H9 (cell line): ENCODE measurements at places on chromosomes 6 and 20. TPM values are rescaled to one million over a fixed set of nuclear protein-coding genes. Genes with fewer than 3 reads are reported as not detected.

RBM24 gene
- total RNA-seq = 0.48 and 0.55 TPM in 2 replicates

DCDC2 gene
- total RNA-seq = 0.57 and 0.59 TPM in 2 replicates

SIRT5 gene
- 14.3 and 14.6 TPM in 2 replicates for total RNA-seq

PPP1R10 gene
- total RNA-seq = 123 and 126 TPM in 2 replicates

ZNF391 gene
- 4.4 and 5.4 TPM in 2 replicates for total RNA-seq

EDEM2 gene
- 27.8 and 28.4 TPM in 2 replicates for total RNA-seq

CCM2L gene
- total RNA-seq = 4.6 and 5.2 TPM in 2 replicates

DEFB132 gene
- not detected in 2 replicates for total RNA-seq

HRH3 gene
- total RNA-seq = 1.8 and 1.9 TPM in 2 replicates

TREML2 gene
- total RNA-seq = 0.07 TPM in 2 replicates

ABHD16B gene
- not detected in 2 replicates for total RNA-seq

OR12D3 gene
- not detected in 2 replicates for total RNA-seq

SYNE1 gene
- total RNA-seq = 2.5 and 3.0 TPM in 2 replicates
